Activated naive CD4-positive, alpha-beta T cell treated with Interleukin-2 at 50 U/mL for 16 hours (primary cell): ENCODE measurements at places on chromosomes 5 and 9.

DNA sequence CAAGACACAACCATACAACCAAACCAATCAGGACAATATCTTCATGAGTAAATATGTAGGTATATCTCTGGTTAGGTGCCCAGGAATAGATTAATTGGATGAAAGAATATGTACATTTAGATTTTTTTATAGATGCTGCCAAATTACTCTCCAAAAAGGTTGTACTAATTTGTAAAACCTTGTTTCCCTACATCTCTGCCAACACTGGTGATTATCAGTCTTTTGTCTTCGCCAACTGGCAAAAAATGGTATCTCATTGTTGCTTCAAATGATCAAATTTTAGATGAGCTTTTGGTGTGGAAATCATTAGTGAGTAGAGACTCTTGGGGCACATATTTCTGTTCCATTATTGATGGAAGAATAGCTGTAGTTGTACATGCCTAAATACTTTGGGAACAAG lies 90.7 kb upstream of the ELL2 start:
- no peak for DNase-seq

DNA sequence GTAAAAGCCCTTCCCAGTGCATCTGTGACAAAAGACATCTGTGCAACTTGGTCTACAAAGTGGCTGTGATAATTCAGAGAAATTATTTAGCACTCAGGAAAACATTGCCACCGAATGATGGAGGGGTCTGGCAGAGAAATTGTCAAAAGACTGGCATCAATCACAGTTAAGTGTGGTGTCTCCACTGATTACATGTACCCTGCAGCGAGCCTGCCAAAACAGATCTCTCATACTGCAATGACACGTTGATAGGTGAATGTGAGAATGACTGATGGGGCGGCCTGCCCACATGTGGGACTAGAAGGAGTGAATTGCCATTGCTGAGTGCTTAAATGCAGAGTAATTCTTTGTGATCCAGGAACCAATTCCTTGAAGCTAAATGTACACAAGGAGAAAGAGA lies 136.4 kb upstream of the PCSK5 start:
- no peak for DNase-seq

DNA sequence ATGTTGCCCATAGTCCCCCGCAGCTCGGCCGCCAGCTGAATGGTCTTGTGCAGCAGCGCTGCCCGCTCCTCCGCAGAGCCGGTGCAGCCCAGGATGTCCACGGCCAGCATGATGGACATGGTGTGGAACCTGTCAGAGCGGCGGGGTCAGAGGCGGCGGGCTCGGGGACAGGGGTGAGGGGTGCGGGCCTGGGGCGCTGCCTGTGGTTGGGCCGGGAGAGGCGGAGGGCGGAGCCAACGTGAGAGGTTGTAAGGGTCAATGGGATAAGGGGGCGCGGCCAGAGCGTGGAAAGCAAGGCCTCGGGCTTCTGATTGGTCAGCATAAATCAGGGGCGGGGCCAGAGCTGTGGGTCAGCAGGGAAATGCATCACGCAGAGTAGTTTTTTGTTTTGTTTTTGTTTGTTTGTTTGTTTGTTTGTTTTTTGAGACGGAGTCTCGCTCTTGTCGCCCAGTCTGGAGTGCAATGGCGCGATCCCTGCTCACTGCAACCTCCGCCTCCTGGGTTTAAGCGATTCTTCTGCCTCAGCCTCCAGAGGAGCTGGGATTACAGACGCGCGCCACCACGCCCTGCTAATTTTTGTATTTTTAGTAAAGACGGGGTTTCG lies 6.8 kb upstream of the TOR2A start:
- DNase-seq, result no peak

GRCh38 chr9:96115836-96116235 lies 186.1 kb downstream of the HSD17B3 start:
- no peak for DNase-seq

GRCh38 chr9:88476491-88477271 lies 58.3 kb upstream of the NXNL2 start:
- no peak for DNase-seq

GRCh38 chr5:172668594-172669071 lies 27.6 kb downstream of the NEURL1B start:
- DNase-seq, result no peak

DNA sequence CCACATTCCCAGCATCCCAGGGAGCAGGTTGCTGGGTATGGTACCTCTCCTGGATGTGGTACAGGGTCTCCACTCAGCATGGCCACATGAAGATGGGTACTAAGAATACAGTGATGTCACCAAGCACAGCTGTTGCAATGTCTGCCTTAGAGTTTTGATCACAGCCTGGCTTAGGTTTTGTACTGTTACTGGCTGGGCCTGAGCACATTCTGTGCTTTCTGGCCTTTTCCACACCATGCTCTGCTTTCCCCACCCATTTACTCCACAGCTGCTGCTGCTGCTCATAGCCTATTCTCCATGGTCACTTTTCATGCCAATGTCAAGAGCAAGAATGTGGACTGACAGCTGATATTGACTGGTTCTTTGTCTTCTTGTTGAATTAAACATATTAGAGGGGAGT lies 481.9 kb downstream of the ARHGEF28 start:
- DNase-seq, result no peak

- no peak for DNase-seq
Measured at GRCh38 chr9:93612796-93613154, 36.4 kb downstream of the PHF2 start.

DNA sequence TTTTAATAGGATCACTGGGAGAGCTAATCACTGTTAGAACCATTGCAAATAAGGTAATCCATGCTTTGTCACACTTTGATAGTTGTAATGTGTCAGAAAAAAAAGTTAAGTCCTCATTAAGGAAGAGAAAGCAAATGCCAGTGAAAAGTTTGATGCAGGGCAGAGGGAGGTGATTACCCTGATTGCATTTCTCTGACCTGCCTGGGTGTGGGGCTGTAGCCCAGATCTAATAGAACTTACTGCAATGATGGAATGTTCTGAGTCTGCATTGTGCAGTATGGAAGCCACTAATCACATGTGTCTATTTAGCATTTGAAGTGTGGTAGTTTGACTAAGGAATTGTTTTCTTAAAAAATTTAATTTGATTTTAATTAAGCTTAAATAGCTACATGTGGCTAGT lies 202.7 kb downstream of the ATP10B start:
- no peak for DNase-seq

- DNase-seq, result no peak
Measured at GRCh38 chr5:9861666-9862256, 231.6 kb upstream of the TAS2R1 start.

DNA sequence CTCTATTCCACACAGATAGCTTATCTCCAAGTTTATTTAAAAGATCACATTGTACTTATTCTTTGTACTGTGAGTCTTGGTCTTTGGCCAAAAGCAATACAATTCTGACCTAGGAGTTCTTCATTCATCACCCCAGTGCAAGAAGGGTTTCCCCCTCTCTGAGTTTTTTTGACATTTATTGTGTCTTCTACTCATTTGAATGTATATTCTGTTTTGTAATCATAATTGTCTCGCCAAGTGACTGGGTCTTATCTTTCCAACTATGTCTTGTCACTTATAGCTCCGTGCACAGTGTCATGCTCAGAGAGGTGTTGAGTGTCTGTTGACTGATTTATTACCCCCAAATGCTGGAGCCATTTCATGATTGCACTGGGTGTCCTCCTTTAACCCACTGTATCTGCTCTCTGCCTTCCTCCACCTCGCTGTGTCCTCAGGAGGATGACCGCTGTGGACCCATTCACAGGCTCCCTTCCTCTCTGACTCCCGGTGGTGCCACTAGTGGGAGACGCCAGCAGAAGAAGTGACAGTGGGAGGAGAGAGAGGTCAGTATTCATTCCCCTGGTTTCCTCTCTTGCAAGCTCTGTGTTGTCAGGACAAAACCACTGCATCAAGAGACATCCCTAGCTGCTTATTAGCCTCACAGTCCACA lies 11.2 kb upstream of the TRIO start:
- DNase-seq, result no peak

DNA sequence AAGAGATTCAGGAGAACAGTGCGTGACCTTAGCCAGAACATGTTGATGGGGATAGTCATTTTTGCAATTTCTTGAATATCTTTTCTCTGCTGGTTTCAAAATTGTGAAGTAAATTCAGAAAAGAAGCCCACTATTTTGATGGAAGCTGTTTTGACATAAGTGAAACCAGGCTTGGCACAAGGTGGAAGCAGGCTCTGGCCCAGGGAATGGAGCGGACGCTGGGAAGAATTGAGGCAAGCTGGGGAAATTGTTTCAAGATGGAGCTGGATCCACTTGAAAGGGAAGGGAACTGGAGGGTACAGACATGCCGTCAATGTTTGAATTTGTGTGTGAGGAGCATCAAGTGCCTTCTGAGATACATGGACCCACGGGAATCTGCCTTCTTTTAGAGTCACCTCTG lies 207.2 kb downstream of the GOLPH3 start:
- no peak for DNase-seq

DNA sequence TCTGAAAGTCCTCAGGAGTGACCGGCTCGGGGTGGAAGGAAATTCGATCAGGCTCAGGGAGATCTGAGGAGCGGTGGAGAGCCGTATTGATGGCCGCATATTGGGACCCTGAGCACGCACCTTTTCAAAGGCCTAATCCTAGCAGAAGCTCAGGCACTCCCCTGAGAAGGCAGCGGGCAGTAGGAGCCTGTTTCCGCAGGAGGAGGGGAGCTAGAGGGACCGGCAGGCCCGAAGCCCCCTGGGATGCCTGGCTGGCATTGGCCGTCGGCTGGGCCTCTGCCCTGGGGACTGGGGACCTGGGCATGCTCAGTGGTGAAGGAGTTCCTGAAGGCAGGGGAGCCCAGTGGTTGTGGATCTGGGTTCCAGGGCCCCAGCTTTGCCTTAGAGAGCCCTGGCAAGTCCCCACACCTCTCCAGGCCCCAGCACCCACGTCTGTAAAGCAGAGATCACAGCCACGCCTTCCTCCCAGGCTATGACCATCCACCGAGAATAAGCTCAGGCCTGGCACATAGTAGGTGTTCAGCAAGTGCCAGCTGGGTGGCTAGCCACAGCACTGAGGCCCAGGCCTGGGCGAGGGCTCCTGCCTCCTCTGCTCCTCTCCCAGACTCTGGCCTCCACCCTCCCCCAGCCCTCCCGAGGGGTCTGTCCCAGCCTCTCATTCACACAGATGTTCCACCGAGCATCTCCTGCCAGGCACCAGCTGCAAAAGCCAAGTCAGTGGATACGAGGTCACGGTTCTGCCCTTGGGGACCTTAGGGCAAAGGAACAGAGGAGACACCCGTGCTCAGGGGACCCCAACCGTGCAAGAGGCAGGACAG lies 17.2 kb upstream of the QRFP start:
- DNase-seq, result no peak

DNA sequence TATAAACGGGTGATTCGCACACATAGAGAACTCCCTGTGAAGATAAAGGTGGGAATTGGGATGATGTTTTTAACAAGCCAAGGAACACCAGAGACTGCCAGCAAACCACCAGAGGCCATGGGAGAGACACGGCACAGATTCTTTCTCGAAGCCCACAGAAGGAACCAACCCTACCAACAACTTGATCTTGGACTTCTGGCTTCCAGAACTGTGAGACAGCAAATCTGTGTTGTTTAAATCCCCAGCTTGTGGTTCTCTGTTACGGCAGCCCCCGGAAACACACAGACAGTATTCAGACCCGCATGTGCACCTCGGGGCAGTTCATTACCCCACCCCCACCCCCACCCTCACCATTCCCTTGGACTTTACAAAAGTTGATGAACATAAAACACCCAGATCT lies 12.8 kb downstream of the AMBP start:
- DNase-seq, result no peak

DNA sequence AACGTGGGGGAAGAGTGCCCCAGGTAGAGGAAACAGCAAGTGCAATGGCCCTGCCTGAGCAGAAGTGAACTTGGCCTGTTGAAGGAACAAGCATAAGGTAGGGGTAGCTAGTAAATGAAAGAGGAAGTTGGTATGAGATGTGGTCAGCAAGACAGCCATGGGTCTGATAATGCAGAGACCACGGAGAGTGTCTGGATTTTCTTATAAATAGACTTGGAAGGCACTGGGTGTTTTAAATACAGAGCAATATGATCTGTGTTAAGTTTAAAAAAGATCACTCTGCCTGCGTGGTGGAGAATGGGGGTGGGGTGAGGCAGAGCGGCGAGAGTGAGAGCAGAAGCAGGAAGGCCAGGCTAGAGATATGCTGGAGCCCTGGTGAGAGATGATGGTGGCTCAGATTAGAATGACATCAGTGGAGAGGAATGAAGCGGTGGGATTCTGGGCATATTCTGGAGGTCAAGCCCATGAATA lies 4.2 kb downstream of the ADAM19 start:
- peak; percentile 34 for DNase-seq

DNA sequence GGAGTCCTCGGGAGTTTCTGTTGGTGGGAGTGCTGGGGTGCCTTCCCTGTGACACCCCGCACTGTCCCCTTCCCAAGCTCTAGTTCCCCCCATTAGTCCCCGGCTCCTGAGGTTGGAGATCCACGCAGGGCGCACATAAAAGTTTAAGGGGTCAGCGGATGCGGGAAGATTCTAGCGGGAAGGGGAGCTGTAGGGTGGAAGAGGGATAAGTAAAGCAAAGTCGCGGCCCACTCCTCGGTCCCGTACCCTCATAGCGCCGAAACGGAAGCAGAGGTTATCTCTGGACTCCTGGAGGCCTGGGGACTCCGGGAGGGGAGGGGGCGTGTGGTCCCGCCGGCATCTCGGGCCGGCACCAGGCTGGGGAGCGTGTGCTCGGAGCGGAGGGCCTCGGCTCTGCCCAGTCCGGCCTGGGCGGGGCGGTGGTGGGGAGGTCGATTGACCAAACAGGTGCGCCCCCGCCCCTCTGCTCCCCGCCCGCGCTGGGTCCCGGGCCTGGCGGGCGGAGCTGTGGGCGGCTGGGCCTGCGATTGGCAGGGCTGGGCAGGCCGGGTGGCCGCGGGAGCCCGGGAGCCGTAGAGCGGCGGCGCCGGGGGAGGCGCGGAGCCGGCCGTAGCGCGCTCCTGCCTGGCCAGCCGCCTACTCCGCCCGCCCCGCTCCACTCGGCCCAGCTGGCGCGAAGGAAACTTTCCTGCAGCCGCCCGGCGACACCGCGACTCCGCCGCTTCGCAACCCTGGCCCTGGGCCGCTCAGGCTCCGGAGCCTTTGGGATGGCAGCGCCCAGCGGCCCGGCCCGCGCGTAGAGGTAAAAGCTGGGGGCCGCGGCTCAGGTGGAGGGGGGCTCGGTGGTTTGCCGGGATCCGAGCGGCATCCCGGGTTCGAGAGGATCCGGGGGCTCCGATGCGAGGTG lies 52.2 kb upstream of the DAB2IP start:
- no peak for DNase-seq

DNA sequence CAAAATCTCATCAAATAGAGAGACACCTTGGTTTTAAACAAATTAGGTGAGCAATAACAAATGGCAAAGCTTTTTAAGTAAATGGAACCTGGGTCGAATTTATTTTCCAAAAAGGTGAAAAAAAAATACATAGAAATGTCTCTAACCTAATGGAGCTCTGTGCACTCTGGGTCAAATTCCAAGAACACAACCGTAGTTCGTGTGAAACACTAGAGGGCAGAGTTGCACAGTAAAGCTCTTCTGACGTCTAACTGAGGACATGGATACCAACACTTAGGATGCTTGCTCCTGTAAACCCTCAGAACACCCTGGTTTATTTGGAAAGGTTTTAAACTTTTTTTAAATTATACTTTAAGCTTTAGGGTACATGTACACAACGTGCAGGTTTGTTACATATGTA lies 18.9 kb downstream of the MARCHF11 start:
- no peak for DNase-seq

GRCh38 chr9:100216178-100216787 lies 117.2 kb downstream of the INVS start:
- DNase-seq, result peak; percentile 64
